ENCODE measurements at places on chromosomes 2 and 18. TPM values are rescaled to one million over a fixed set of nuclear protein-coding genes. Genes with fewer than 3 reads are reported as not detected.

- peak overlapping the region; percentile 96 for H3K4me3 ChIP-seq
- no peaks in the 10 kb centered on the region for H3K36me3 ChIP-seq
- DNase-seq: no peak
Measured at GRCh38 chr18:58045242-58046092, 1.4 kb downstream of the NEDD4L start.

- H3K27me3 ChIP-seq: no peaks in the 10 kb centered on the region
- peak overlapping the region; percentile 52 for H3K4me3 ChIP-seq
- peaks cover 31% of the 10 kb centered on the region for H3K4me1 ChIP-seq
Measured at GRCh38 chr18:79405781-79406575, 10.2 kb downstream of the NFATC1 start.

CAD gene
- 101 TPM for total RNA-seq

SERTAD2 gene
- 27.8 TPM for total RNA-seq

DNA sequence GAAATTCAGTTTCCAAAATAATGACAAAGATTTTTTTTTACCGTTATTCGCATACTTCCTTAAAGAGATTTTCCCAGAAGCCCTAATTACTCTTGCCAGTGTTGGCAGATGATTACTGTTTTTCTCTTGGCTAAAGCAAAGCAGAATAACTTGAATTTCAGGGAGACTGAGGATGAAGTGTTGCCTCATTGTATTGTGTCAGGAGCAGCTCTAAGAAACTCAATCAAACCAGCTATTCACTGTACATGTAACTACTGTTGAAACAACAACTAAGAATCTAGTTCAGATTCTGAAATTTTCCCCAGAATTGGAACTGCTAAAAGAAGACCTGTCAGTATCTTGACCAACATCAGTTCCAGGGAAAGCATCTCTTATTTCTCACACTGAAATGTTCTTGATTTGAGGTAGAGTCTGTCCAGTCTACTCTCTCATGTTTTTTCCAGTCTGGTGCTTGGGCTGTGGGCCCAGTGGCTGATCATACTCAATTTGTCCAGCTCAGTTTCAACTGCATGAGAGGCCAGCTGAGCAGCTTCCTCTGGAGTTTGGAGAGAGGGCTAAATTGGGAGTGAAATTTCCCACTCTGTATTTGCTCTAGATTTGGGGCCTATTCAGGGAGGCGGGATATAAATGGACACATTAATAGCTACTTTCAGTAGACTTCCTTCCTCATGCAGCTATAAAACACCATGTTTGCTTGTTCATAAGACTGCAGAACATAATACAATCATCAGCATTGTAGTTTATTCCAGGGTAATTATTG lies 78.5 kb downstream of the PPP1R1C start:
- no peak overlapping the region for H3K4me3 ChIP-seq
- no peaks in the 10 kb centered on the region for H3K27me3 ChIP-seq
- no peaks in the 10 kb centered on the region for H3K36me3 ChIP-seq
- no peak for DNase-seq
- H3K4me1 ChIP-seq: no peaks in the 10 kb centered on the region

DNA sequence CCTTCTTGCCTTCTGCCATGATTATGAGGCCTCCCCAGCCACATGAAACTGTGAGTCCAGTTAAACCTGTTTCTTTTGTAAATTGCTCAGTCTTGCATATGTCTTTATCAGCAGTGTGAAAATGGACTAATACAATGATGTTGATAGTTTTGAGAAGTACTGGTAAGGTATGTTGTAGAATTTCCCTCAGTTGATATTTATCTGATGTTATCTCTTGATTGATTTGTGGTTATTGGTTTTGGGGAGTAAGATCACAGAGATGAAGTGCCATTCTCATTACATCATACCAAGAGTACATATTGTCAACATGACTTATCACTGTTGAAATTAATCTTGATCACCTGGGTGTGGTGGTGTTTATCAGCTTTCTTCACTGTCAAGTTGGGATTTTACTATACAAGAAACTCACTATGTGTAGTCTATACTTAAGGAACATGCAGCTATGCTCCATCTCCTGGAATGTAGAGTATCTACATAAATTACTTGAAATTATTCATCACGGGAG lies 5.1 kb upstream of the SPAG16 start:
- no peak overlapping the region for H3K4me3 ChIP-seq
- DNase-seq: no peak
- H3K4me1 ChIP-seq: no peaks in the 10 kb centered on the region

DNA sequence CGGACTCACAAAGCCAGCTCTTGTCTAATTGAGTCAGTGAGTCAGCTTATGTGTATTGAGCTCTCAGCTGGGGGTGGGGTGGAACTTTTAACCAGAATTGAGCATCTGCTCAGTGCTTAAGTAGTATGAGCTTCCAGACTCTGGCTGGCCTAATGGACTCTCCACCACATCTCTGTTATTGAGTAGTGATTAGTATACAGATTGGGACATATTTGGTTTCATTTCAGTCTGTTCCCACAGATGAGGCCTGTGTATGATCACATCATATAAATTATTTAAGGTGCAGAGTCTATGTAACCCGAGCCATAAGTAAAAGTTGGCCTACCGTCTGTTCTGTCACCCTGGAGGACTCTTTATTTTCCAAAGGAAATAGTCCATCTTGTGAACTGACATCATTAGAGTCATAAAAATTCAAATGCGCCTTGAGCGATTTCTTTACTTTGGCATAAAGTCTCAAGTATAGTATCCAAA lies 152.1 kb downstream of the THSD7B start:
- no peaks in the 10 kb centered on the region for H3K27me3 ChIP-seq
- H3K4me1 ChIP-seq: no peaks in the 10 kb centered on the region
- H3K36me3 ChIP-seq: no peaks in the 10 kb centered on the region
- H3K27ac ChIP-seq: no peak overlapping the region
- DNase-seq: no peak

DNA sequence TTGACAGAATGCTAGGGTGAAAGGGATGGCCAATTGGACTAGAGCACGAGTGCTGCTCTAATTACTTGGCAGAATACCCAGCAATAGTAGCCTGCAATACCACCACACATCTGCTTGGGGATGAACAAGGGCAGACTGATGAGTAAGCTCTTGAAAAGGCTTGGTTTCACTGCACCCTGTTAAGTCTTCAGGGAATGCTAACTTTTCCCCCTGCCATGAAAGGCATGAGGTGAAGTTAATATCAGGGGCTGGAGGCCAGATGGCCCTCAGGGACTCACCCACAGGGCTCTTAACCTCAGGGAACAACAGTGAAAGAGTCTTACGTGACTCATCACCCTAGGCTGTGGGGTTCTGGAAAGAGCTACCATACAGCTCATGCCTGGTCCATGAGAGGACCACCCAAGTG lies 51.7 kb upstream of the MYL1 start:
- no peak for DNase-seq
- H3K27ac ChIP-seq: no peak overlapping the region
- H3K4me1 ChIP-seq: no peaks in the 10 kb centered on the region

Data from GM12878 (cell line).